Neuronal stem cell (in vitro differentiated cells): ENCODE measurements at places on chromosomes 7 and 10.

DNA sequence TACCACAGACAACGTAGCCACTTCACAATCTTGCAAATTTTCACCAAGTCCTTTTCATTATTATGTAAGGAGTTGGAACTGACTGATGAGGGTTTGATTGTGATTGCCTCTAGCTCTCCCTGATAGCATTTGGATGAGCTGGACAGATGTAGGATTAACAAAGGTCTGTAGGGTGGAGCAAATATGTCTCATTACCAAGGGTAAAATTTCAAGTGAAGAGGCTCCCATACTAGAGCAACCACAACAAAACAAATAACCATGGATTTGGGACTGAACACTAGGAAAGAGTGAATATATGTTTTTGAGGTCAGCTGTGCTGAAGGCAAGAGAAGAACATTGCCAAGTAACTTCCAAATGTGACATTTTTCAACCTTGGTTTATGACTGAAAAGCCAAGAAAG lies 281.7 kb downstream of the NEBL start:
- DNase-seq: no peak

- no peak for DNase-seq
Observed at GRCh38 chr7:41579961-41580935, 122.6 kb downstream of the INHBA start.

DNA sequence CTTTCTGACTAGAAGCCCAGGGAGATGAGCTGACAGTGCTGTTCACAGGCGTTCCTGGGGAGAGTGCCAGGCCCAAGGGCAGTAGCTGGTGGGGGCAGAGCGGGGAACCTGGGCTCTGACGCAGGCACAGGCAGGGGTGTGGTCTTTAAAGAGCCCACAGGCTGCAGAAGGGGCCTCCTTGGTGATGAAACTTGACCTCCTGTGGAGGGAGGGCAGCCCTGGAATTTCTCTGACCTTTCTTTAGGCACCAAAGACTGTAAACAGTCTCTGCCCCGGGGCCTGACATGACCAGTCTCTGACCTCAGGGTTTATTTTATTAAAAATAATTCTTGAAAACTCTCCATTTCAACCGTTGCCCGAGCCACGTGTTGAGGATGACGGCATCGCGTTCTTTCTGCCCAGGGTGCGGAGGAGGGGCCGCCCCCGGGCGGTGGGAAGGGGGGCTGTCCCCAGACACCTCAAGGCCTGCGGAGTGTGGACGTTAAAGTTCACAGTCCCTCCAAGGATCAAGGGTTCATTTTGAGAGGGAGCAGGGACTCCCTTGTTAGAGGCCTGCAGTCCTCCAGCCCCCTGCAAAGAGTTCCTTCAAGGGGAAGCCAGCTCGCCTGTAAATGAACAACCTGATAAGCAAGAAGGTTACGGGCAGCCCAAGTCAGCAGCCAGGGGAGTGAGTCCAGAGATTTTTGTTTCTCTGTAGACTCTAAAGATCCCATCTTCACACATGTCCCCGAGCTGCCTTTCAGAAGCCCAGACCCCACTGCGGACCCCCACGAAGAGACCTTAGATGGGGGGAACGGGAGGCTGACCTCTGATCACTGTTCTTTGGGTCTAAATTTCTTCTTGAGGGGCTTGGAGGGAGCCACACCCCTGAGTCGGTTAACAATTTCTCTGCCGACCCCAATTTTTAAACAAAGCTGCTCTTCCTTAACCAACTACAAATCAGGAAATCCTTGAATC lies 128.9 kb downstream of the VIPR2 start:
- no peak for DNase-seq

DNA sequence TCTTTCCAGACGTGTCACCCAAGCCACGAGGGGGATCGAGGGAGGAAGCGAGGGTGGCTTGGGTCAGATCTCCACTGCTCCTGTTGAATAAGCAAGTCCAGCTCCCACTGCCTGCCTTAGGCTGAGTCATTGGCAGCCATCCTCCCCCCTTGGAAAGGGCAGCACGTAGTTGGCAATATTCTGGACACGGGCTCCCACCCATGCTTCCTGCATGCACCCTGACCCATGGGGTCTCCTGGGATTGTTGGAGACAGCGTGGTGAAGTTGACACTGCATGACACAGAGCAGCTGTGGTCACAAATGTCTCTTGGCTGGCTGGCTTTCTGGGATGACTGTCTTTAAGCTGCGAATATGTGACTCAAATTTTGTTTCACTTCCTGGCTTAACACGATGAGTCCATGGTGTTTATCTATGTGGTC lies 11.2 kb downstream of the BTBD16 start:
- DNase-seq: no peak

GRCh38 chr10:93703841-93704240 lies 1.4 kb upstream of the FRA10AC1 start:
- DNase-seq: no peak

- no peak for DNase-seq
Observed at GRCh38 chr7:30642789-30643188, 39.5 kb downstream of the CRHR2 start.

DNA sequence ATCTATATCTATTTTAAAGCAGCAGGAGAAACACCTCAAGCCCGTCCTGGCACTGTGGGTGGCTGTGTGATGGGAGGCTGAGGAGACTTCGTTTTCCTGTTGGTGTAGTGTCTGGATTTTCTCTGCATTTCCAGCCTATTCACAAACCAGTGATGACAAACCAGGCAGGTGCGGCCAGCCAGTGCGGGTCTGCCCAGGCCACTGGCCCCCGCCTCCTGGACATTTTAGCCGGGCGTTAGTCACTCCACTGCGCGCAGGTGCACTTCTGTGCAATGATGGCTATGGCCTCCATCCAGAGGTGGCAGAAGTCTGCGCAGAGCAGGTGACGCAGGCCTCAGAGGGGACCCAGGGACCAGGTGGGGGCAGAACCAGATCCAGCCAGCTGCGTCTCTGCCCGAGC lies 64.9 kb upstream of the PITRM1 start:
- no peak for DNase-seq

DNA sequence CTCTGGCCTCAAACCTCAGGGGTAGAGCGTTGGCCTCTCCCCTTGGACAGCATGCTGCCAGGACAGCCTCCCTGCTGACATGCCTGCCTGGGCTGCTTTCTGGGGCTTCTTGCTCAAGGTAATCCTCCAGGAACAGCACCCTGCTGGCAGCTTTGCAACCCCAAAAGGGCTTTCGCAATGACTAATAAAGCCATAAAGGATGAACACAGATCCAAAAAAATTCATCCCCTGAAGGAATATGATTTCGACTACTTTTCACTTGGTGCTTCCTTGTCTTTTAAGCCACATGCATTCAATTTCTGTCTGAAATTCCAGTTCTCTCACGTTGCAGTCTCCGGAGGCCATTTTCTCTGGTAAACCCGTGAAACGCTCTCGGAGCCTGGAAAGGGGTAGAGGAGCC lies 15.1 kb upstream of the SH3PXD2A start:
- DNase-seq: no peak

DNA sequence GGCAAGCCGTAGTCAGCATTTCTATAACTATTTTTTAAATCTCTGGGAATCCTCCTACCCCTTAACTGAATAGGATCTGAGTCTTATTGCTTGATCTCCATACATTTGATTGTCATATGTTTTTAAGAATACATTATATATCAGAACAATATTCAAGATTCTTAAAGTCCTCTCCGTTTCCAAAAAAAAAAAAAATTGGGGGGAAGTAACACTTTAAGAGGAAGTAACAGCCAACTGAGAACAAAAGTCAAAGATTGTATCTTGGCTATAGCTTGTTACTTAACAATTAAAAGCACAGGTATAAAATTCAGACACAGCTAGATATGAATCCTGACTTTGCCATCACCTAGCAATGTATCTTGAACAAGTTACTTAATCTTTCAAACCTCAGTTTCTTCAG lies 169.9 kb upstream of the ADO start:
- DNase-seq: no peak

GRCh38 chr10:35387768-35388167 lies 51.5 kb downstream of the CCNY start:
- no peak for DNase-seq

- no peak for DNase-seq
Observed at GRCh38 chr7:51255536-51256208, 60.9 kb downstream of the COBL start.

DNA sequence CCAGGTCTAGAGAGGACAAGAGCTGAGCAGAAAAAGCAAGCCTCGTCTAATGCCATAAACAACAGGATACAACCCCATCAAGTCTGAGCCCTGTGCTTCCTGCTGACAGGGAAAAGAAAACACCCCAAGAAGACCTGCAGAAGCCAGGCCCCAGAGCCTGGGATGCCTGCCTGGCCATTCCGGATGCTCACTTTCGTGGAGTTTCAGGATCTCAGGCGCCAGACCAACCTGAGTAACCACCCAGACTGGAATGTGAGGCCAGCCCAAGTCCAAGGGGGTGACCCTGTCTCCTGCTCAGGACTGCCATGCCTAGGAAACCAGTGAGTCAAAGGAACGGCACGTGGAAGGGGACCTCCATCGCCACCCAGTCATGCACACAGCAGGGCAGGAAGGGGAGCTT lies 74.3 kb downstream of the PLXNA4 start:
- DNase-seq: no peak

- no peak for DNase-seq
Observed at GRCh38 chr7:57216340-57216739, 84.1 kb upstream of the ZNF479 start.

- DNase-seq: no peak
Observed at GRCh38 chr10:122864901-122865300, 14.5 kb downstream of the FAM24B start.

DNA sequence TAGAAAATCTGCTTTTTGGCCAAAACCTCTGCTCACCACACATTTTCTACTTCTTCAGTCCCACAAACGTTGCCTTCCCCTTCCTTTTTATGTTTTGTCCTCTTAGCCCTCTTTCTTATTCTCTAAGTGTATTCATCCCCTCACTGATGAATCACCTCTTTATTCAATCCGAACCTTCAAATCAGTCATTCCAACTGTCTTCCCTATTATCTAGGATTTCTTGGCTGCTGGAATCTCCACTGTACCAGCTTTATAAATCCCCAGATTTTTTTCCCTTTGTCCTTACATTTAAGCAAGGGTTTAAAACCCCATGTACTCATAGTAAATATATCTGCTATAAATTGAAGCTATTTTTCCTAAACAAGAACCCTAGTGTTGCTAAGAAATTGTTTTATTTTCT lies 176.9 kb downstream of the SEMA3A start:
- DNase-seq: no peak

- DNase-seq: no peak
Observed at GRCh38 chr10:108849688-108850087, 1073.6 kb downstream of the XPNPEP1 start.

GRCh38 chr10:6737080-6737641 lies 157.1 kb upstream of the PRKCQ start:
- DNase-seq: no peak

DNA sequence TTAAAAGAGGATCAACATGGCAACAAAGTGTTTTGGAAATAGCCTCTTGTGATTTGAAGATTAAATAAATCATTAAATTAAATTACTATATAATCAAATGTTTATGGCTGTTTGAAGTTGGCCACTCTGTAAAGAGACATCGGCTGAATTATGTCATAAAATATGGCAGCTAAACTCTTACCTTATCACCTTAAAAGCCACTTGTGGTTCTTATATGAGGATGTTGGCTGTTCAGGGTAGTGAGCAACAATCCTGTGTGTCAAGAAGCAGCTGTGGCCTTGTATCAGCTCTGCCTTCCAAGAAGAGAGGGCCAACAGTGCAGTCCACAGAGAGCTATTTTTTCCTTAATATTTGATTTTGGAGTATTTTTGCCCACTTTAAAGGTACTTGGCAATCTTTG lies 113.4 kb upstream of the CDK6 start:
- no peak for DNase-seq

DNA sequence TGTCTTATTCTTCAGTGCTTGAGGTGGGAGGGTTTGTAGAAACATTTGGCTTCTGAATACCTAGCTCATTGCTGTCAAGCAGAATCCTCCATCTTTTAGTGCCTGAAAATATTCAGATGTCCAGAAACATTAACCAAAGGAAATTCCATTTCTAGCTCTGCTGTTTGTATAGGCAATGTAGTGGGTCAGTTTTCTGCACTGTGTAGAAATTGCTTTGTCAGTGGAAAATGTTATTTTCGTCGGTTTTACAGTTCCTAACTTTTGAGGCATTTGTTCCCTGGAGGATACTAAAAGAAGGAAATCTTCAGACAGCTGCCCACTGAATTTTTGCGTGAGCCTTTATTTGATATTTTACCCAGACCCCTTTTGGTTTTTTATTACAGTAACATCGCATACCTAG lies 143.4 kb downstream of the TPST1 start:
- no peak for DNase-seq

GRCh38 chr7:65907501-65908198 lies 34.8 kb downstream of the VKORC1L1 start:
- DNase-seq: no peak

DNA sequence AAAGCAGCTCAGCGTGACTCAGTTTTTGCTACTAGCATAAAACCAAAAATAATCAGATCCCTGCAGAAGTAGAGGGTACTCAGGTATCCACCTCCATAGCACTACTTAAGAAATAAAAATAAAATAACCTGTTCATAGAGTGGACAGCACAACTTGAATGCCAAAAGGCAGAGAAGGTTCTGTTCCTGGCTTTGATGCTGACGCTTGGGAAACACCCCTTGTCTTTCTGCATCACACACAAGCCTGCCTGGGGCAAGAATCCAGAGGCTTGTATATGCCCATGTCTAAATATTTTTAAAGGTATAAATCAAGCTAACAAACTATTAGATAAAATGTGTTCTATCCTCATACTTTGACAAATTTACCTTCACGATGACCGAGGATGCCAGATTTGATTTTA lies 207.3 kb downstream of the KIAA1217 start:
- no peak for DNase-seq

GRCh38 chr10:8910314-8910713 lies 855.8 kb downstream of the GATA3 start:
- DNase-seq: no peak

GRCh38 chr7:2820508-2820934 lies 23.6 kb downstream of the GNA12 start:
- no peak for DNase-seq

- no peak for DNase-seq
Observed at GRCh38 chr10:34049469-34049868, 715.0 kb upstream of the NRP1 start.

- DNase-seq: no peak
Observed at GRCh38 chr10:32413513-32413912, 32.4 kb upstream of the CCDC7 start.

DNA sequence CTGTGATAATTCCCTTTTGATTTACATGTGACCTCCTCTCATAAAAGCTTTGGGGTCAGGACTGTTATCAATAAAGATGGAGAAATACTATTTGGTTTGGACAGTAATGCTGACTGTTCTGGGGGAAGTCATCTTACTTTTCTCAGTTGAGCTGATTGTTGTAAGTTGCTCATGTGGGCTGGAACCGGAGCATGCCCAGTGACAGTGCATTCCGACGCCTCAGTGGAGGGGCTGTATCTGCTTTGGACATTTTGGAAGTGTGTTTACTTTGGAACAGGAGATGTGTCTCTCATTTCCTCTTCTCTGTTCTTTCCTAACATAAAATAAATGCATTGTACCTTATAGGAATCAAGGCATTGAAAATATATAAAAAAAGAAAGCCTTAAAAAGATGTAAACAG lies 30.1 kb downstream of the RBM33 start:
- no peak for DNase-seq

GRCh38 chr10:123559066-123559822 lies 106.9 kb upstream of the GPR26 start:
- peak; percentile 65 for DNase-seq
